ENCODE measurements at places on chromosomes 2 and 18. TPM values are rescaled to one million over a fixed set of nuclear protein-coding genes. Genes with fewer than 3 reads are reported as not detected.

The ANKRD29 gene
- total RNA-seq: 28.2 TPM

GRCh38 chr2:141889788-141890187, 241.0 kb downstream of the LRP1B start:
- no peaks in the 10 kb centered on the region for H3K4me1 ChIP-seq
- no peak overlapping the region for H3K4me3 ChIP-seq
- H3K27me3 ChIP-seq: no peaks in the 10 kb centered on the region
- H3K27ac ChIP-seq: no peak overlapping the region
- peak; percentile 25 for DNase-seq

The NYAP2 gene
- 12.6 TPM for total RNA-seq

- H3K27me3 ChIP-seq: no peaks in the 10 kb centered on the region
- DNase-seq: no peak
- peaks cover 11% of the 10 kb centered on the region for H3K4me1 ChIP-seq
- H3K27ac ChIP-seq: no peak overlapping the region
These were observed 127.5 kb downstream of the TWIST2 start for GRCh38 chr2:238975408-238975807.

- no peak for DNase-seq
- peaks cover 12% of the 10 kb centered on the region for H3K4me1 ChIP-seq
- peaks cover 9% of the 10 kb centered on the region for H3K27me3 ChIP-seq
- H3K36me3 ChIP-seq: no peaks in the 10 kb centered on the region
- no peak overlapping the region for H3K4me3 ChIP-seq
These were observed 3.5 kb upstream of the APOB start for GRCh38 chr2:21047141-21048009.

DNA sequence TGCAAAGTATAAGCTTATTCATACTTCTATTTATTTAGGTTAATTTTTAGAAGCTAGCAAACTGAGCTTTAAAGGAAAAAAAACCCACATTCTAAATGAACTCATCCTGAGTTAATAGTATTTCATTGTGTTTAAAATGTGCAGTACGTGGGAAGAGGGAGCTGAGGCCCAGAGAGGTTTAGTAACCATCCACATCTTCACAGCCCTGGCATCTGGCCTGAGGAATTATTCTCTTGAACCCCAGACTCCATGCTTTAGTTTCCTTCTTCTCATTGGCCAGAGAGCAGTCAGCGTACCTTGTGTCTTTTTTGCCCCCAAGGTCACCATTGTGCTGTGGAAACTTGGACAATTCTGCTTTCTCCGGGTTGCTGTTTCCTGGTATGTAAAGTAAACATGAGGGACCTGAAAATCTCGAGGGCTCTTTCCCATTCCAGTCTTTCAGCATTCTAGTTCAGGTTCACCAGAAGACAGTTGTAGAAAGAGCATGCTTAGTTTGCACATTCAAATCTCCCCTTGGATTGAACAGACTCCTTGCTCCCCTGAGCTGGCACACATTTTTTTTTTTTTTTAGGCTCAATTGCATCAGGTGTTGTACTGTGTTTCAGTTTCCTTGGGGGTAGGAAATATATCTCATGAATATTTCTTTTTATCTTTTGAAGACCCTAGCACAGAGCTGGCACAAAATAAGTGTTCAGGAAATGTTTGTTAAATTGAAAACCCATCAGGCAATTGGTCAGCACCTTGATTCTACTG, 81.4 kb downstream of the MYCN start:
- H3K4me3 ChIP-seq: no peak overlapping the region
- H3K36me3 ChIP-seq: no peaks in the 10 kb centered on the region
- DNase-seq: no peak
- peaks cover 10% of the 10 kb centered on the region for H3K4me1 ChIP-seq

The BOK gene
- 26.4 TPM for total RNA-seq

DNA sequence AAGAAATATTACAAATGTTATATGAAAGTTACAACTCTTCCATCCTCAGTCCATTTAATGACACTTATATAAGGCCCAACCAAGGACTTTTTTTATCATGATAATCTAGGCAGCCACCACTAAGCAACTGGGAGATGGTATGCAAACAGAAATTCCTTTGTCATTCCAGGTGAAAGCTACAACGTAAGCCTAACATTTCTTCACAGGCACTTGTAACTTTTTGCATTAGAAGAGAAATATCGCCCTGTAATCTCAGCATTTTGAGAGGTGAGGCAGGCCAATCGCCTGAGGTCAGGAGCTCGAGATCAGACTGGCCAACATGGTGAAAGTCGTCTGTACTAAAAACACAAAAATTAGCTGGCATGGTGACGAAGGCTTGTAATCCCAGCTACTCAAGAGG, 581.2 kb upstream of the SLC8A1 start:
- no peak overlapping the region for H3K27ac ChIP-seq
- H3K27me3 ChIP-seq: no peaks in the 10 kb centered on the region
- no peak for DNase-seq
- H3K4me1 ChIP-seq: no peaks in the 10 kb centered on the region

- no peaks in the 10 kb centered on the region for H3K27me3 ChIP-seq
- no peaks in the 10 kb centered on the region for H3K36me3 ChIP-seq
- H3K4me1 ChIP-seq: no peaks in the 10 kb centered on the region
- DNase-seq: no peak
- no peak overlapping the region for H3K27ac ChIP-seq
These were observed 22.2 kb upstream of the NT5C1B start for GRCh38 chr2:18611604-18612003.

DNA sequence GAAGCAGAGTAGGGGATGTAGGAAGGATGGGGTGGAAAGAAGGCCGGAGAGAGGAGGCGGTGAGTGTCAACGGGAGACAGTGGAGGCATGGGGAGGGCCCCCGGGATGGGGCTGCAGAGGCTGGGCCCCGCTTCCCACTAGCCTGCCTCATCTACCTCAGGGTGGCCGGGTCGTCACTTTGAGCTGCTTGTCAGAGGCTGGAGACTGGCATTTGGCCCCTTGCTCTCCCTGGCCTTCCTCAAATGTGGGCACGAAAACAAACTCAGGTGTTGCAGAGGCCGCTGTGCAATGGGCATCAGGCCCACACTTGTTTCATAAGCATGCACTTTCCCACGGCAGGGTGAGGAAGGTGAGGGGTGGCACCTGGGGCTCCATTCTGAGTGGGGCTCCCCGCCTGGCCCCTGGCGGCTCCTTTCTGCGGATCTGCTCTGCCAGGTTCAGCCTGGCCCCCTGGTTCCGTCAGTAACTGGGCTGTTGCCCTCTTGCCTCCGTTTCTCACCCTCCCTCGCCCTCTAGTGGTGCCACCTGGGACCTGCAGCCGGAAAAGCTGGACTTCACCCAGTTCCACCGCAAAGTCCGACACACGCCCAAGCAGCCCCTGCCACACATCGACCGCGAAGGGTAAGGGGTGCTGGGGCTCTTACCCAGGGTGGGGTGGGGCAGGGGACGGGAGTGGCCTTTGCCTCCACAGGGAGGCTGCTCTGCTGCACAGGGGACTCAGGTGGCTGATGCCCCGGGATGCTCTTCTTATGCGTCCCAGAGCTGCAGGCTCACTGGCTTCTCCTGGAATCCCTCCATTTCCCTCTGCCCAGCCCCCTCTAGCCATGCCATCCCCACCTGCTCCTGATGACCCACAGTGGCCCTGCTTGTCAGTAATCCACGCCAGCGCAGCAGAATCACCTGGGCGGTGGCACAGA, 125.4 kb downstream of the CTIF start:
- no peaks in the 10 kb centered on the region for H3K27me3 ChIP-seq
- peaks cover 34% of the 10 kb centered on the region for H3K36me3 ChIP-seq
- H3K4me3 ChIP-seq: no peak overlapping the region
